Endothelial cell of umbilical vein (primary cell): ENCODE measurements at places on chromosomes 6 and 20. TPM values are rescaled to one million over a fixed set of nuclear protein-coding genes. Genes with fewer than 3 reads are reported as not detected.

LY6G6C gene
- 0.33 and 0.41 TPM in 2 replicates for polyA plus RNA-seq

DNA sequence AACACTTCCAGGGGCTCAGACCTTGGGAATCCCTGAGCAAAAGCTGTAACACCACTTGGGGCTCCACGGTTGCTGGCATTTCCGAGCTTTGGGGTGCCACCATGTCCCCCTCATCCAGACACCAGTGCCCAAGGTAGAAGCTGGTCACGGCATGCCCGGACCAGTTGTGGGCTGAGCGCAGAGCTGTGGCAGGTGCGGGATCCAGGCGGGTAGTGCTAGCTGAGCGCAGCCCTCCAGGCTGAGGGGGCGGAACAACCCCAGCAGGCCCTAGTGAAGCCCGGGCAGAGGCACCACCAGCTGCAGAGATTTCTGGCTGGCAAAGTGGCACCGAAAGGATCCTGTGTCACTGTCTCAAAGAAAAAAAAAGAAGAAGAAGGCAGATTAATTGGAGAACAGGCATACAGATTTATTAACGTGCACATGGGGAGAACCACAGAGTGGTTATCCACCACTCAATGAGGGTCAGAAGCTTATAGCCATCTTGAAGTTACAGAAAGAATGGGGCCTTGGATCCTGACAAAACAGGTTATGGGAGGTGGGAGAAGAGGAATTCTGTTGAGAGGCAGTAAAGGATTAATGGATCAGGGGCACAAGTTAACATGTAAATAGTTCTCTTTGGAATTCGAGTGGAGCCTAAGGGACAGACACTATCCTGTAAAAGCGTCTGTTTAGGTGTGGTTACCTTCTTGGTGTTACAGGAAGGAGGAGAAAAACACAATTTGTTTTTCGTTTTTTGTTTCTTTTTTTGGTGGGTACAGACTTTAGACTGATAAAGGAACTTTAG is 107.5 kb downstream of the CD24 start:
- H3K4me3 ChIP-seq, result no peak overlapping the region
- H3K27ac ChIP-seq, result no peak overlapping the region
- H3K4me1 ChIP-seq, result no peaks in the 10 kb centered on the region
- no peaks in the 10 kb centered on the region for H3K27me3 ChIP-seq
- DNase-seq, result no peak

- no peaks in the 10 kb centered on the region for H3K36me3 ChIP-seq
- H3K27ac ChIP-seq, result no peak overlapping the region
- peaks cover 19% of the 10 kb centered on the region for H3K4me1 ChIP-seq
- H3K4me3 ChIP-seq, result no peak overlapping the region
- H3K27me3 ChIP-seq, result peaks cover 20% of the 10 kb centered on the region
Observed at GRCh38 chr6:106084106-106084988, 1.8 kb upstream of the PRDM1 start.

GRCh38 chr6:14440215-14440910 is 322.8 kb downstream of the CD83 start:
- H3K36me3 ChIP-seq, result no peaks in the 10 kb centered on the region
- no peaks in the 10 kb centered on the region for H3K4me1 ChIP-seq
- no peak overlapping the region for H3K4me3 ChIP-seq
- H3K27ac ChIP-seq, result no peak overlapping the region
- H3K27me3 ChIP-seq, result no peaks in the 10 kb centered on the region

DNA sequence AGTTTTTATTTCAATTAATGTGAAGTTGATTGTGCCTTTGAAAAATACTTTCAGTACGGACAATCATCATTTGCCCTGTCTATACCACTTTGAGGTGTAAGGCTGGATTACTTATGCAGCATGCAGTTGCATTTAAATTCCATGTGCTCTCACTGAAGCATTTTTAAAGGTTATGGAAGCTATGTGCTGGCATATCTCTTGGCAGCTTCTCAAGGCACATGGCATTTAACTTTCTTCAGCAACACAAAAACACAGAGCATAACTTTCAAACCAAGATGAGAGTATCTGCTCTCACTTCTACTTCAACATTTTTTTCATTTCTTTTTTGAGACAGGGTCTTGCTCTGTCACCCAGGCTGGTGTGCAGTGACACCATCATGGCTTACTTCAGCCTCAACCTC is 360.6 kb upstream of the RUNX2 start:
- peak; percentile 7 for DNase-seq
- no peak overlapping the region for H3K27ac ChIP-seq
- H3K4me1 ChIP-seq, result peaks cover 7% of the 10 kb centered on the region
- no peaks in the 10 kb centered on the region for H3K27me3 ChIP-seq
- no peaks in the 10 kb centered on the region for H3K36me3 ChIP-seq

MOCS1 gene
- polyA plus RNA-seq, result 7.3 and 8.3 TPM in 2 replicates

- H3K36me3 ChIP-seq, result no peaks in the 10 kb centered on the region
- no peaks in the 10 kb centered on the region for H3K27me3 ChIP-seq
- H3K27ac ChIP-seq, result no peak overlapping the region
- no peak overlapping the region for H3K4me3 ChIP-seq
Observed at GRCh38 chr6:77474286-77474956, 11.1 kb upstream of the HTR1B start.

DNA sequence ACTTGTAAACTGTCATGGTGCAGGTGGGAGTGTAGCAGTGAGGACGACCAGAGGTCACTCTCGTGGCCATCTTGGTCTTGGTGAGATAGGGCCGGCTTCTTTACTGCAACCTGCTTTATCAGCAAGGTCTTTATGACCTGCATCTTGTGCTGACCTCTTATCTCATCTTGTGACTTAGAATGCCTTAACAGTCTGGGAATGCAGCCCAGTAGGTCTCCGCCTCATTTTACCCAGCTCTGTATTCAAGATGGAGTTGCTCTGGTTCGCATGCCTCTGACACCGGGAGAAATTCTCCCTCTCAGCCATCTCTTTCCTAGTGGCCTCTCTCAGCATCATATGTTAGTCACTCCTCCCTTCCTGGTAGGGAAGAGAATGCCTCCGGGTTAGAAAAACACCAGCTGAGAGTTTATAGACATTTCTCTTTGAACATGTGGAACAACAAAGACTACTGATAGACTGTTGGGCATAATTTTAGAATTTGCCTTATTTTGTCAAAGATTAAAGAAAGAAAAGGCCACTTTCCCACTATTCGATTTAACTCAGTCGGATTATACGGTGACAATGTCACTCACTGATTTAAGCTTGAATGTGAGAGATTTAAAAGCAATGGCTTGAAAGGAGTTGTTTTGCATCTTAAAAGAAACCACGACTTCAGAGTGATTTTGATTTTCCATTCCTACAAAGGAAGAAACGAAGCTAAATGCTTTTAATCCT is 67.9 kb upstream of the SNX9 start:
- H3K27ac ChIP-seq, result no peak overlapping the region
- H3K4me3 ChIP-seq, result no peak overlapping the region
- peak; percentile 37 for DNase-seq
- peaks cover 31% of the 10 kb centered on the region for H3K4me1 ChIP-seq

- no peak overlapping the region for H3K4me3 ChIP-seq
- no peaks in the 10 kb centered on the region for H3K27me3 ChIP-seq
- H3K27ac ChIP-seq, result no peak overlapping the region
- no peaks in the 10 kb centered on the region for H3K36me3 ChIP-seq
- no peak for DNase-seq
Observed at GRCh38 chr20:43690943-43691598, 24.2 kb downstream of the MYBL2 start.

DNA sequence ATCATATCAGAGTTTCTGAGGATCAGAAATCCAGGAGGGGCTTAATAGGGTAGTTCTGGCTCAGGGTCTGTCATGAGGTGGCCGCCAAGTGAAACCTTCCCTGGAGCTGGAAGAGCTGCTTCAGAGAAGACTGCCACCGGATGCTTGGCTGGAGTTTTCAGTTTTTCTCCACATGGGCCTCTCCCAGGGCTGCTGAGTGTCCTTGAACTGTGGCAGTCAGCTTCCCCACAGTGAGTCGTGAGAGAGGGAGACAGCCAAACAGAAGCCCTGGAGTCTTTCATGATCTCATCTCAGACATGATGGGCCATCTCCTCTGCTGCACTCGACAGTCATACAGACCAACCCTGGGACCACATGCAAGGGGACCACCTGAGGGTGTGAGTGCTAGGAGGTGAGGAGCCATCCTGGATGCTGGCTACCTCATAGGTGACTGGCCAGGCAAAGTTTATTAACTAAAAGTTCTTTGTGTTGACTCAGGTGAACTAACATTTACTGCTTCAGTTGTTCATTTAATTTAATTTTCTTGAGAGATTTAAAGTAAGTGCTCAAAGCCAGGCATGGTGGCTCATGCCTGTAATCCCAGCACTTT is 71.5 kb downstream of the SHLD1 start:
- no peak overlapping the region for H3K27ac ChIP-seq
- H3K36me3 ChIP-seq, result no peaks in the 10 kb centered on the region
- no peak for DNase-seq
- peaks cover 8% of the 10 kb centered on the region for H3K4me1 ChIP-seq
- H3K4me3 ChIP-seq, result no peak overlapping the region
- H3K27me3 ChIP-seq, result no peaks in the 10 kb centered on the region

DNA sequence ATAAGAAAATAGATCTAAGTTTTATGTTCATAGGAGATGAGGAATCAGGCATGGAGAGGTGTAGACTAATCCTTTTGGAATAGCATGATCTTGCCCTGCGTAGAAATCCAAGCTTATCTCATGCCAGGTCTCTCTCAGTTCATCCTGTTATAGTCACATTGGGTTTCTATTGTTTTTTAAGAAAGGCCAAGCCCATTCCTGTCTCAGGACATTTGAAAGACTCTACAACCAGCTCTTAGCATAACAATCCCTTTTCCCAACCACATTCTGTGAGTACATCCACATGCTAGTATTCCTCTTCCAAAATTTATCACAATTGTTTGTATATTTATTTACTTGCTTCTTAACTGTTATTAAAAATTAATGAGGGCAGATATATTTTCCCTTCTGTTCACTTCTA is 130.3 kb downstream of the MMUT start:
- H3K27ac ChIP-seq, result no peak overlapping the region
- H3K4me3 ChIP-seq, result no peak overlapping the region
- no peaks in the 10 kb centered on the region for H3K27me3 ChIP-seq
- peaks cover 21% of the 10 kb centered on the region for H3K4me1 ChIP-seq

TPD52L1 gene
- 0.08 and 0.37 TPM in 2 replicates for polyA plus RNA-seq

DNA sequence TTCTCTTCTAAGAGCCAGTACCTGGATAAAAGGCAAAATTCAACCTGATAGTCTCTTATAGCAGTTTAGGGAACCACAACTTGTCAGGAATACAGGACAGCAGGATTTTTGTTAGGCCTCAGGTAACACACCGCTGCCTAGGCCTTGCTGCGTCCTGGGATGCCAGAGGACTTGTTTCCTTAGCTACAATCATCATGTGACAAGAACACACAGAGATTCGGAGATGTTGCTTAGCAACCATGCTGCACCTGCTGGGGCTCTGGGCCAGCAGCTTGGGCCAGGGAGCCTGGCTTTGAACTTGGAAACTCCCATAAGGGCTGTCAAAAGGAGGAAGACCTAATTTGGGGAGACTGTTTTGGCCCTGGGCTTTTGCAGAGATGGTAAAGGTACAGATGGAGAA is 36.1 kb upstream of the CHD6 start:
- no peak overlapping the region for H3K27ac ChIP-seq
- DNase-seq, result no peak
- no peak overlapping the region for H3K4me3 ChIP-seq
- no peaks in the 10 kb centered on the region for H3K4me1 ChIP-seq
- no peaks in the 10 kb centered on the region for H3K36me3 ChIP-seq

BTN1A1 gene
- polyA plus RNA-seq, result not detected in 2 replicates

DNA sequence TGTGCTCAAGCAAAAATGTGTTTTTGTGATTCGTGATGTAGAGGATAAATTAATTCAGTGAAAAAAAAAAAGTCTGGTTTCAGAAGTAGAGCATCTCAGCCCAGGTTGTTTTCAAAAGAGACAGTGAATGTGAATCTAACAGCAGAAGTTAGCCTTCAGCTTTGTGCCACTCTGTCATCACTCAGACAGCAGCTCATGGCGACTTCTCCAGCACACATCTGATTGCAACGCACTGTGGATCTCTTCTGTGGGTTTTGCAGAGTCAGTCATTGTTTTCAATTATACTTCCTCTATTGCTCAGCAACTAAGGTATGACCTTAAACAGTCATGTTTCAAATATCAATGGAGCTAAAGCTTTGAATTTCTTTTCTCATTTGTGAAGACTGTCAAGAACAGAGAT is 335.5 kb upstream of the POU3F2 start:
- DNase-seq, result no peak
- no peak overlapping the region for H3K4me3 ChIP-seq
- H3K27ac ChIP-seq, result no peak overlapping the region

GRCh38 chr6:154888421-154889295 is 106.5 kb upstream of the TIAM2 start:
- H3K4me1 ChIP-seq, result no peaks in the 10 kb centered on the region
- no peak overlapping the region for H3K4me3 ChIP-seq
- H3K36me3 ChIP-seq, result no peaks in the 10 kb centered on the region

DNA sequence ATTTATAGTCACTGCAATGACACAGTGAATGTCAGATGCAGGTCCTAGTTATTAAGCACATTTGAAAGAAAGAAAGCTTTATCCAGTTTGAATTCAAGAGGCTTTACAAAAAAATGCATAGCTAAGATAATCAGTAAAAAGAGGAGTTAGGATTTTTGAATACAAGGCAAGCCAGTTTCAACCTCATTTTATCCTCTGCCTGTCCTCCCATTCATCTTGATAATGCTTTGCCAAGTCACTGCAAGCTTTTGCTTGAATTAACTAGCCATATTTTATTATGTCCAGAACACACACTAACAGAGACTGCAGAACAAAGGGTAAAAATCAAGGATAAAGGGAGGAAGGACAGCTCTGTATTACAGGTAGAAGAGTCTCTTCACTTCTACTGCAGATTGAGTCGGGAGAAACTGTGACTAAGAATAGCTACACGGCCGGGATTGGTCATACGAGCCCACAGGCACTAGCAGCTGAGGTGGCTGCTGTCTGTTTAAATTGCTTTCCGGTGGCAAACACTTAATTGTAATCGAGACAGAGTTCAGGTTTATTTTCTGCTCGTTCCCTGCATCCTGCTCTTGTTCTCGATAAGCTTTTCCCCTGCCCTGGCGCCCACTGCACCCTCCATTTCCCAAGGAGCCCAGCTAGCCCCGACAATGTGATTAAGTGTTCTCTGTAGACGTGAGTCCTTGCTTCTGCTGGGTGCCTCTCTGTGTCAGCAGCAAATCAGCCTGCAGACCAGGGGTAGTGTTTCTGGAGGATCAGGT is 30.5 kb upstream of the AKAP12 start:
- DNase-seq, result peak; percentile 14
- H3K4me3 ChIP-seq, result no peak overlapping the region
- no peaks in the 10 kb centered on the region for H3K4me1 ChIP-seq
- no peaks in the 10 kb centered on the region for H3K36me3 ChIP-seq
- no peak overlapping the region for H3K27ac ChIP-seq

GRCh38 chr6:22600059-22600458 is 30.7 kb downstream of the HDGFL1 start:
- no peak overlapping the region for H3K4me3 ChIP-seq
- no peak for DNase-seq
- H3K4me1 ChIP-seq, result no peaks in the 10 kb centered on the region
- H3K27me3 ChIP-seq, result no peaks in the 10 kb centered on the region
- H3K27ac ChIP-seq, result no peak overlapping the region

DNA sequence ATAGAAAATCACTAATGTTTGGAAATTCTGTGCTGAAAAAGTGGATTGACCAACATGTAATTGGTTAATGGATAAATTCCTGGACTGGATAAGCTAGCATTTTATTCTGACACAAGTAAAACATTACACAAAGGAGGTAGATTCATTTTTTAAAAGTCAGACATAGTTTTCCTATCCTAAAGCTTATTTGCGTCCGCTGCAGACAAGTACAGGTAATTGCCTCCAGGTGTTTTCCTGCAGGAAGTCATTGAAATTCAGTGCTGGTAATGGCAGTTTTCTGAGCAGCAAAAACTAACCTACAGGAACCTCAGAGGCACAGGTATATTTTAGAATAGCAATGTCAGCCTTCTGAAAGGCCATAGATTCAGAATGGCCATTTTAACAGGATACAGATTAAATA is 20.0 kb upstream of the HIVEP1 start:
- no peak for DNase-seq
- H3K36me3 ChIP-seq, result no peaks in the 10 kb centered on the region
- no peaks in the 10 kb centered on the region for H3K4me1 ChIP-seq
- no peak overlapping the region for H3K4me3 ChIP-seq
